MG63 (cell line): ENCODE measurements at places on chromosomes 16 and 17. TPM values are rescaled to one million over a fixed set of nuclear protein-coding genes. Genes with fewer than 3 reads are reported as not detected.

Gene CDIP1
- total RNA-seq, result 4.0 and 8.8 TPM in 2 replicates

Gene RAB34
- total RNA-seq, result 445 and 645 TPM in 2 replicates

Gene BEAN1
- 0.56 TPM in 1 of 2 replicates, not detected in the other for total RNA-seq

Gene KARS1
- total RNA-seq, result 161 and 178 TPM in 2 replicates

Gene SLC52A1
- not detected in 2 replicates for total RNA-seq

Gene PIPOX
- total RNA-seq, result 0.69 and 1.6 TPM in 2 replicates

Gene GNGT2
- not detected in 2 replicates for total RNA-seq

Gene SLFN13
- total RNA-seq, result 0.67 and 3.3 TPM in 2 replicates

Gene KCNH4
- total RNA-seq, result 0.46 TPM in 1 of 2 replicates, not detected in the other

Gene KRTAP3-1
- not detected in 2 replicates for total RNA-seq

Gene KIF2B
- total RNA-seq, result not detected in 2 replicates

Gene NGFR
- 3.4 and 3.6 TPM in 2 replicates for total RNA-seq

Gene MLLT6
- total RNA-seq, result 11.7 and 17.5 TPM in 2 replicates

Gene TMC5
- total RNA-seq, result not detected in 2 replicates

Gene DUS1L
- total RNA-seq, result 104 and 123 TPM in 2 replicates
